ENCODE measurements at places on chromosomes 1 and 21.

- DNase-seq = no peak
Measured at GRCh38 chr21:38178653-38179470, 77.9 kb upstream of the KCNJ15 start.

DNA sequence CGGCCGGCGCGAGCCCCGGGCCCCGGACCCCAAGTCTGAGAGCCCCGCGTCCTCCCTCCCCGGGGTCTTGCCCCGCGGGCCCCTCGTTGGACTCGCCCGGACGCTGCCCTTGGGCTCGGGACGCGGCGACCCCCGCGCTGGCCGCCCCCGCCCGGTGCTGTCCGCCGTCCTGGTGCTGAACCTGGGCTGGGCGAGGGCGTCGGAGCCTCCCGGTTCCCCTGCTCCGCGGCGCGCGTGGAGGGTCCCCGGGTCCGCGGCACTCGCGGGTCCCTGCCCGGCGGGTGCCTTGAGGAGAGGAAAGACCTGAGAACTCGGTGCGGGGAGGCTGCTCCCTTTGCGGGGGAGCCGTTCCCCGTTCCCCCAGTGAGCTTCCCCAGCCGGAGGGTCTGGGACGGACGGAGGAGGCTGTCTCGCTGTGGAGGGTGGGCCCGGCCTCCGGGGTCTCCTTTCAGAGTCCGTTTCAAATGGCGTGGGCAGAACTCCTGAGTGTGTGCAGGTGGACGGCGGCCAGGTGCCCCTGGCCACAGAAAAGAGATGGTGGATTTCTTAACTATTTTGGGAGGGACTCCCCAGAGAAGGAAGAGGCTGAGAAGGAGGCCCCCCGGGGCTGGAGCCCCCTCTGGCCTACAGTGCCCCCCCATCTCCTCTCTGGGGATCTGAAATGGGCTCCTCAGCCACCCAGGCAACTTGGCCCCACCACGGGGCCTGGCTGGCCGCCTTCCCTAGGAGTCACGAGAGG, 595 bp downstream of the GABRD start:
- no peak for DNase-seq

DNA sequence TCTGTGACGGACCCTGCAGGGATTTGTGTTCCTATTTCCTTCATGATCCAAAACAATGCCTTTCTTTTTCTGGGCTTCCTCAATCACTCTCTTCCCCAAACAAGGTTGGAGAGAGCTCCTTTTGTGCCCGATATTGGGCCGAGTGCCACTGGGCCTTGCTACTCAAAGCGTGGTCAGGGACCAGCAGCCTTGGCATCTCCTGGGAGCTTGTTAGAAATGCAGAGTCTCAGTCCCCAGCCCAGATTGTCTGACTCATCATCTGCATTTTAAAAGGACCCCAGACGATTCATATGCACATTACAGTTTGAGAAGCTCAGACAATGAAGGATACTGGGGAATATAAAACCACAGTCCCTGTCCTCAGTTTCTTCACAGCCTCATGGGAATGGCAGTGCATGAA, 19.9 kb downstream of the ADORA1 start:
- no peak for DNase-seq

DNA sequence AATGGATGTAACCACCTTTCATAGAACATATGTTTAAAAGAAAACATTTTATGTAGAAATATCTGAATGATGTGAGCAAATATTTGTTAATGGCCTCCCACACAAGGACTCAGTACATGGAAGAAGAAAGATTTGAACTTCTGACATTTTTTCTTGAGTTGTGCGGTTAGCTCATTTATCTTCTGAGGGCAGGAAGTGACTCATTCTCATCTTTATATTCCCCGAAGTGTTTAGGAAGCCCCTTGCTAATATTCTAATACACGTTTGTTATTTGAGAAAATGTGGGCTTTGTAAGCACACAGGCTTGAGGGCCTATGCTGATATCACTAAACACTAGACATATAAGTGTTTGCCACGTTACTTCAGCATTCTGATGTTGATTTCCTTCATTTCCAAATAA, 392.5 kb upstream of the PTBP2 start:
- DNase-seq = no peak

DNA sequence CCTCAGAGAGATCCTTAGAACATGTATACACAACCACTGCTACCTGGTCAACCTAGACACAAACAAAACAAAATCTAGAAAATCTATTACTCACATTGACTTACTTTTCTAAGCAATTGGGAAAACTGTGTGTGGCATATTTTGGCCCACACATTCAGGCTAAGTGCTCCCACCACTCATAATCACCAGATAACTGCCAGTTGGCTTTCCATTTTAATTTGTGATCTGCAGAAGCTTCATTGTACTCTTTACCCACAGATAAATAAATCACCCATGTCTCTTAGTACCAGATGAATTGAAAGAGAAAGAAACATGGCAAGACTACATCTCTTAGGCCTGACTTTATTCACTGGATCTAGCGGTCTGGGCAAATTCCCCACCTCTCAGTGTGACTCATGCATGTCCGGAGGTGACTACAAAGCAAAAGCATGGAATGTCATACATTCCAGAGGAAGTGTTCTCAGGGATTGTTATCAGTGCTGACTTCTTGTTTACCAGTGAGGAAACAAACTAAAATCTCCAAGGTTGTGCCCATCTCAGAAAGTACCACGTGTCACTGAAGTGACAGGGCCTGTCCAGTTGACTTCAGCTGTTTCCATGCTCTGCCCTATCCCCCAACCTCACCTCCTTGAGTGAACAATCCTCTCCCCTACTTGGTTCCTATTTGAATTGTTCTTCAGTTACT, 52.4 kb upstream of the BCL10 start:
- no peak for DNase-seq

DNA sequence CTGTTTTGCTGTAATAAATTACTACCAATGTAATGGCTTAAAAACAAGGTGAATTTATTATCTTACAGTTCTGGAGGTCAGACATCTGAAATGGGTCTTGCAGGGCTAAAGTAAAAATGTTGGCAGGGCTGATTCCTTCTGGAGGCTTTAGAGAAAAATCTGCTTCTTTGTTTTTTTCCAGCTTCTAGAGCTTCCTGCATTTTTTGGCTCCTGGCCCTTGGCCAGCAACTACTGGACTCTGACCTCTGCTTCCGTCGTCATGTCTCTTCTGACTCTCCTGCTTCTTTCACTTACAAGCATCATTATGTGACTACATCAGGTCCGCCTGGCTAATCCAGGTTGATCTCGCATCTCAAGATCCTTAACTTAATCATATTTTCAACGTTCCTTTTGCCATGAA, 350.9 kb downstream of the S1PR1 start:
- DNase-seq = no peak

- no peak for DNase-seq
Measured at GRCh38 chr21:26041431-26042180, 129.0 kb downstream of the APP start.

GRCh38 chr21:45363921-45364467, 41.0 kb upstream of the COL18A1 start:
- DNase-seq = peak; percentile 79

DNA sequence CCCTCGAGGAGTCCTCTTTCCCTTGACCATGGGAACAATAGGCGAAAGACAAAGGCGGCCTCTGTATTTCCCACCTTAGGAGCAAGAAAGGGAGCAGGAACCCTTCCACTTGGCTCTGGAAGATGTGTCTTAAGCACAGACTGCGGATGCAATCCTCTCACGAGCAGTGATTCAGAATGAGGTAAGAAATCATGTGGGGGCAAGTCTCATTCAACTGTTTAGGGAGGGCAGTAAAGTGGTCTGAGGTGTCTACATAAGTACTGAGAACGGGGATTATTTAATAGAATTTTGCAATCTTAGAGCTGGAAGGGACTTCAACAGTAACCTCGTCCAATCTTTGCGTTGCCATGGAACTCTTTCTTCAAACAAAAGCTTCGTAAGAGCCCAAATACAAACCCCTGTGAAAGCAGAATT, 1.6 kb upstream of the DYRK3 start:
- no peak for DNase-seq

- DNase-seq = no peak
Measured at GRCh38 chr1:178076607-178077006, 17.3 kb upstream of the RASAL2 start.

DNA sequence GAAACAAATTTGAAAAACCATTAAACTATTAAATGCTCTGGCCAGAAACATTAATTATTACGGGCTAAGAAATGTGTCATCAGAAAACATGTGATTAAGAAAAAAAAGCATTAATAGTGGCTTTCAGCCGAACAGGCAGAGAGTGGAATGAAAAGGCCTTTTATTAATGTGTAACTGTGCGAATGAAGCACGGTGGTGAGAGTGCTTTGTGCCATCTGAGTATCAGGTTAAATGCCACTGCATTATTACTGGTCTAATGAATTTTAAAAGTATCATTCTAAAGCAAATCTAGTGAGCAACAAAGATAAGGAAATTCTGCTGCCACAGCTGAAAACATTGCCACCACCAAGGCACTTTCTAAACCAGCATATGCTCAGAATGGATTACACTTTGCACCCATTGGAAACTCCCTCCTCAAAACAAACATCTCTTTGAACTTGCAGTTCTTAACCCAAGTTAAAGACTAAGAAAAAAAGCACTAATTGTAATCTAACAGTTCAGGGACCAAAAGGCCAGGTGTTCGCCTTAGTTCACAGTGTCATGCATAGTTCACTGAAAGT, 30.0 kb upstream of the SSX2IP start:
- DNase-seq = no peak

DNA sequence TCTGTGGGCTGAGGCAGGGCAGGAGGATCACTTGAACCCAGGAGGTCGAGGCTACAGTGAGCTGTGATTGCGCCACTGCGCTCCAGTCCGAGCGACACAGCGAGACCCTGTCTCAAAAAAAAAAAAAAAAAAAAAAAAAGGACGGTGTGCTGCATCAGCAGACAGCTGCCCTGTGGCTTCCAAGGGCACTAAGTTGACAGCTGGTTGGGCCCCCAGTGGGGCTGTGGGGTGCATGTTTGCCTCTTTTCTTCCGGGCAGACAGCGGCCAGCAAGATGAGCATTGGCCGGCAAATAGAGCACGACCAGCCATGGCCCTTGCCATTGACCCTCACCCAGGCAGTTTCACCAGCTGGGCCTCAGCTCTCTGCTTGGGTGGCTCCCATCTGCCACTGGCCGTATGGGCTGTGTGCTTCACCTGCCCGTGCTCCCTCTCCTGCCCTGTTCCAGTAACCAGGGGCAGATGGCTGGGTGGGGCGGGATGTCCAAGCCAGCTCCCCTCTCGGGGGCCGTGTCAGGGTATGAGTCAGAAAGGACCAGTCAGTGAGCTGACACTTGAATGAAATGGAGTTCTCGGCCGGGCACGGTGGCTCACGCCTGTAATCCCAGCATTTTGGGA, 12.3 kb upstream of the SLC25A34 start:
- no peak for DNase-seq

DNA sequence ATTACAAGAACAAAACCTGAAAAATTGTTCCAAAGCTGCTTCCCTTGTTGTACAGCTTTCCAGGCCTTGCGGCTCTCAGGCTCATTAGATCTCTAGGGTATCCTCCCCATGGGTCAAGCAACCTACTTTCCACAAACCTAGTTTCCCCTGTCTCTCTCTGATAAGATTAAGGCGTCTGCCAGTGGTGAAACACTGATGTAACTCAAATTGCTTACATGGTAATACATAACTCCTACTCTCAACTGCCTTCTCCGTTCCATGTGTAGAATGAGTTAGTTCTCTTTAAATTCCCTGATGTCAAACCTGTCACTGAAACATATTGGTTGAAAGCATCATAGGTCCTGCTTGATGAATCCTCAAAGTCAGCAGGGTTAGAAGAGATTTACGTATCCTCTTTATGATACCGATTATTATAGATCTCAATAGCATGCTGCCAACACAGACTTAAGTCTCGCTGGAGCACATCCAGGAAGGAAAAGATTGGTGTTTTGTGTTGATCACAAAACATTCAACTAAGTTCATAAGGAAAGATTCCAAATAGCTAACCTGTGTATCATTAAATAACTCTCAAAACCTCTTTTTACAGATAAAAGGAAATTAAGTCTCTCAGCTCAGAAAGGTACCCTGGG, 10.6 kb downstream of the PPP1R15B start:
- DNase-seq = no peak

GRCh38 chr1:165168467-165168866, 188.0 kb downstream of the LMX1A start:
- DNase-seq = no peak

DNA sequence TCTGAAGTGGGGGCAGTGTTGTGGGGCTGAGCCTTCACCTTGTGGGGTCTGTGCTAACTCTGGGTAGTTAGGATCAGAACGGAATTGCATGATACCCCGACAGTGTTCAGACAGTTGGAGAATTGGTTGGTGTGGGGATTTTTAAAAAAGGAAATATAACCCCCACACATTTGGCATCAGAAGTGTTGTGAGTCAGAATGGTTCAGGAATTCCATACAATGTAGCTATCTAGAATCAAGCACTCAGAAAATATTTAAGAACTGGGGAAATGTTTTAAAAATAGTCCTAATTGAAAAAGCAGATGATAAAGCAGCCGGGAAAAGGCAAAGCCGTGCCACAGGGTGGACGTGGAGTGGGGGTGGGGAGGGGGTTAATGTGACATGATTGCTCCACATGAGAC, 6.5 kb upstream of the S100A7 start:
- DNase-seq = no peak

- peak; percentile 74 for DNase-seq
Measured at GRCh38 chr1:209769171-209769904, 13.5 kb downstream of the TRAF3IP3 start.

GRCh38 chr1:37722181-37723071, 30.1 kb downstream of the CDCA8 start:
- no peak for DNase-seq

- DNase-seq = peak; percentile 48
Measured at GRCh38 chr1:68442822-68443556, 6.8 kb downstream of the RPE65 start.

DNA sequence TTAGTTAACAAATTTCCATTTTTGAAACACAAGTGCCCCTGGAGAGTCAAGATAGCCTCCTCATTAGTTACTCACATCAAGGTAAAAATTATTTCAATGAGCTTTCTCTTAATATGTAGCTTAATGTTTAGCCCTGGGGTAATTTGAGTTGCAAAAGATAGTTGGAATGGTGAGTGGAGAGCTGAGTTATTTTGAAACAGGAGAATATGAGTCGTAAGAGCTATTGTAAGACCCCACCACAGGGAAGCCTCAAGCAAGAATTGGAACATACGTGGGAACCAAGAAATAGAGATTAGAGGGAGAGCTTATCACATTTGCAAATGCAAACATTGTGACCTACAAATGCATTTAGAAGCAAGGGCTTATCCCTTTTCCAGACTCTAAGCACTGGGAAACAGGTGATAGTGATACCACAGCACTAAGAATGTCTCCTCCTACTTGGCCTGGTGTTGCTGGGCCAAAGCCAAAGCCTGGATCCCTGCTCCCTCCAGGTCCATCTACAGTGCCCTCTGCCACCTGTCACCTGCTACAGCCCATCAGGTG, 635.1 kb downstream of the PTPRC start:
- DNase-seq = peak; percentile 2

DNA sequence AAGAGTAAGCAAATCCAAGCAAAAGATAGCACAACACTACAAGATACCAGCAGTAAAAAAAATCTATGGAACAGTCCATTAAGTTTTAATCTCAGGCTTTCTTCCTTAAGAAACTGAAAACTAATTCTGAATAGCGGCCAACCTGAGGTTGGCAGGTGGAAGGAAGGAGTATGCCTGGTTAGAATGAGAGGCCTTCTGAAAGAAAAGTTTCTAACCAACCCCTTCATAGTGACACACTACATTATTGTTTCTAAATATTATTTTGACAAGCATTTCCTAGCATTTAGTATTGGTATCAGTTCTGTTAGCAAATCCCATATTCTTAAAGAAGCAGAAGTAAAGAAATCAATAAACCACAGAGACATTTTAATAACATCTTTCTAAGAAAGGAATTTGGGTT, 205.7 kb upstream of the PTBP2 start:
- no peak for DNase-seq

Data from GM13977 (cell line).